ENCODE measurements at places on chromosomes 7 and 10.
A peak's percentile ranks its signal among the peaks of the same experiment; 100 is the strongest.

DNA sequence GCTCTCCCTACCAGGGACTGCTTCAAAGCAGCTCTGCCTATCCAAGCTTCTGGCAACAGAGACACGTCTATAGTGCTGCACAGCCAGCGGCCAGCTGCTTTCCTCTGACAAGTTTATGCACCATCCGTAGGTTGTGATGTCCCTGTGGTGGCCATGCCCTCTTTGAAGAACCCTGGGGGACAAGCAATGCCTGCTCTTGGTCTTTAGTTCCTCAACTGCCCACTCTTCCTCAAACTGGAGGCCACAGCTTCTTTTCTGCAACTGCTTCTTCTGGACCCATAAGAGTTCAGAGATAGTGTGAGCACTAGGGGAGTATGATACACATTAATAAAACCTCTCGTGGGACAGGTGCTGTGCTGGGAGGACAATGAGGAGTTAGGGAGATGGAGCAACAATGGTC lies 164.9 kb downstream of the ELMO1 start:
- no peak for DNase-seq

DNA sequence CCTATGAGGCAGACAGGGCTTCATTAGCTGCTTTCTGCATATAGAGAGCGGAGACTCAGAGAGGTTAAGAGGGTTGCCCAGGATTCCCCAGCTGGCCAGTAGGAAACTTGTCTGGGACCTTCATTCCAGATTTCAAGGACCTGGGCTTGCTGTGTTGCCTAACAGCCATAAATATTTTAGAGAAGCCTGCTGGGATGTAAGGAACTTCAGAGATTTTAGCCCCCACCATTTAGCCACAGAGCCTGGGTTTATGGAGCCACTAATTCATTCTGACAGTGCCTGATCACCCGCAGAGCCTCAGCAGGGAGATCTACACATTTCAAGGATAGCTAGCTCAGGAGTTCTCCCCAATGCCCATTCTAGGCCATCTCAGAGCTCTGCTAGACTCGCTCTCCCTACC lies 56.6 kb upstream of the TRUB1 start:
- no peak for DNase-seq

GRCh38 chr10:79335470-79336235 lies 11.6 kb upstream of the PPIF start:
- DNase-seq, result no peak

GRCh38 chr10:30093303-30093950 lies 34.0 kb upstream of the JCAD start:
- no peak for DNase-seq

GRCh38 chr7:20302891-20303290 lies 27.8 kb upstream of the ITGB8 start:
- no peak for DNase-seq

GRCh38 chr10:91590904-91591796 lies 41.7 kb downstream of the PPP1R3C start:
- DNase-seq, result peak; percentile 59

DNA sequence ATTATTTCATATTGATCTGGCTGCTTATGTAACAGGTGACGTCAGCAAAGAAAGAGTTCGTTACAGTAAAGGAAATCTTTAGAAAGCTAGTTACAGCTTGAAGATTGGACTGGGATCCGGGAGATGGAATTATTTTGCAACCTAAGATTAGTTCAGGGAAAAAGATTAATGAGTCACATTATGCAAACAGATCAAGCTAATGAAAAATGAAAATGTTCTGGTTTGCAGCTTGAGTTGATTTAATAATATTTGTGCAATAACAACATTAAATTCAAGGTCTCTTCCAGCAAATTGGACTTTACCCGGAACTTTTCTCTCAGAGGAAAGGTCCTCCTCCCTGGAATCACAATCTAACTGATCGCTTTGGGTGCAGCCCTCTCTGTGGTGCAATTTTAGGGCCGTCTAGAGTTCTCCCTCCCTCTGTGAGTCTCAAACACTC lies 119.5 kb downstream of the OTUD1 start:
- no peak for DNase-seq

- DNase-seq, result peak; percentile 9
Measured at GRCh38 chr10:35946556-35946955, 304.5 kb upstream of the FZD8 start.

DNA sequence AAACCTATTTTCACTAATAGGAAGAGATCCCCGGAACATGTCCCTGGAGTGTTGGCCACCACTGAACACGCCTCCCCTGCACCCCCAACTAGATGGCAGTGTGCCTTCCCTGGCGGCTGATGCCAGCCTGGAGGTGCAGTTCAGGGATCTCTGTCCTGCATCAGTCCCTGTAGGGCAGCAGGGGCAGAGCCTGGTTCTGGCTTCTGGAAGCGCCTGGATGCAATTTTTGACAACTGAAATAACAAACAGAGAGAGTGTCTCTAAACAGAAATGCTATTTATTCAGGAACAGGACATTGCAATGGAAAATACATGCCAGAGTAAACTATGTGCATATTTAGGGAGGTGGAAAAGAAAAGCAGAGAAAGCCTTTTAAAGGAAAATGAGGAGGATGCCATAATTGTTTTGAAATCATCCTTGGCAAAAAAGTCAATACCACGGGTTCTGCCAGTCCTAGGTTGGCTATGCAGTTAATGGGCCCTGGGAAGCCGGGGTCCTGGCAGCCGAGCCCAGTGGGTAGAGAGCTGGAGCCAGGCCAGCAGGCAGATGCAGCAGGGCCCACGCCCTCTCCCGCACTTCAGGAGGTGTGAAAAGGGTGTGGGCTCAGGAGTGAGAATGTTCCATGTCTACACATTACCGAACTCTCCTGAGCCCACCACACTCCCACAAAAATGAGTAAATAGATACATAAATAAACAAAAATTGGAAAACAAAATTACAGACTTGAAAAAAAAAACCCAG lies 18.5 kb downstream of the ANTXRL start:
- no peak for DNase-seq

DNA sequence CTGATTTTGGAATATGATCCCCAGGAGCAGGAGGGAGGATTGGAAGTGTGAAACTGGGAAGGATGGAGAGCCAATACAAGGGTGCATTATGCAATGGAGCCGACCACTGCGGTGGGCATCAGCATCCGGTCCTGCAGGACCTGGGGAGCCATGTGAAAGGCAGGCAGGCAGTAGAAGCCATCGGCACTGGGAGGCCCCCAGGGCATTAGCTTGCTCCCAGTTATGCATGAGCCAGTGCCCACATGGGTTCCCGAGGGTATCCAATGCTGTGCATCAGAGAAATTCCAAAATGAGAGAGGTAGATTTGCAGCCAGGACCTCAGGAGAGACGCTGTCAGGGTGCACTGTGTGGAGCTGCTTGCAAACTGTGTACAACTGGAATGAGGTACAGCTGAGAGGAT lies 8.7 kb upstream of the KCP start:
- no peak for DNase-seq

DNA sequence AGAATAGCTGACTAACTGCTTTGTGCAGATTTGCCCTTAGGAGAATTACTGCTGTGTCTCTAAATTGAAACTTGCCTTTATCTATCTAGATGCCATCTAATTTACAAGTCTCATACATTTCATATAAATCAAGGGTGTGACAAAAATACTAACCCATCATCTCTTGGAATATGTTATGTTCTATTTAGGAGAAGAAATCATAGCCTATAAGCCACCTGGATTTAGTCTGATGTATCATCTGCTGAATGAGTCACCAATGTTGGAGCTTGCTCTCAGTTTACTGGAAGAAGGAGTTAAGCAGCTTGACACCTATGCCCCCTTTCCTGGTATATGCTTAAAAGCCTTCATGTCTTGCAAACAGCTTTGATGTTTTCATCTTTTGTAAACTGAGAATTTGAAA lies 43.5 kb downstream of the NUP205 start:
- DNase-seq, result peak; percentile 10

DNA sequence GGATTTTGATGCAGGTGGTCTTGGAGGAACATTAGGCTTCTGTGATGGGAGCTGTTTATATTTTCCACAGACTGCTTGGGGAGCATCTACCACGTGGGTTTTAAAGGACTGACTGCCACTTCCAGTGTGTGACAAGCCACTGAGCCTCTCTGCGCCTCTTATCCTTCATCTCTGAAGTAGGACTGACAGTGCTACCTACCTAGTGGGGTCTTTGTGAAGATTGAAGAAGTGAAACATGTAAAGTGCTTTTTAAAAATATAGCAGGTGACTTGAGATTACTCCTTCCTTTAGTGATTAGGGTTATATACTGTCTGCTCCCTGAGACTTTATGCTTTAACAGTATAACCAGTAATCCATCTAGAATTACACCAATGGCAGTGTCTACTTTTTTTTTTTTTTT lies 29.9 kb downstream of the NKX2-3 start:
- DNase-seq, result no peak

GRCh38 chr10:124419635-124420034 lies 912 bp upstream of the OAT start:
- no peak for DNase-seq

DNA sequence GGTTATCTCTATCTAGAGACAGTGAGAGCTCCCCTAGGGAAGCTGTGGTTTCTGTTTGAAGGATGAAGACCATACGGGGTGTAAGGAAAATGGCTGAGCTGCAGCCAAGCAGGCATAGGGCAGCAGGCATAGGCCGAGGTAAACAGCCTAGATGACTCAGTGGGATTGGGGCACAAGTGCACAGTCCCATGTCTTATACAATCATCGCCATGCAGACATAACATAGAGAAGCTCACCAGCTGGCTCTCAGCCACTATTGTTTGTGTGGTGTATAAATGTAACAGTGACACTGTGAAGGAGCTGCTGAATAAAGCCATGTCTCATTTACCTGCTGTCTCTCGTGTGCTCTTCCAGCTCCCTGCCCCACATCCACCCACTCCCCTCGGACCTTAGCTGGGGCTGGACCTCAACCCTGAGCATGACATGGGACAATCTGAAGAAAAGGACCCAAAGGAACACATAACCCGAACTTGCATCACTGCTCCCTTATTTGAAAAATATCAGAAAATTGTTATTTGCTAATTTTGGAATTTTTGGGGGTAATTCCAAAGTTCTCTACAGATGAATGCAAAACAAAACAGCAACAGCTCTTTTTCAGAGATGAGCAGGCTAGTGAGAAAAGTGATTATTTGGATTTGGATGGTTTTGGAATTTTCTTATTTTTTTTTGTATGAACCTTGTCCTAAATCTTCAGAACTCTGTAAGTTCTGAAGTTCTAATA lies 582.7 kb downstream of the REEP3 start:
- DNase-seq, result no peak

- DNase-seq, result peak; percentile 78
Measured at GRCh38 chr10:94066411-94066810, 72.7 kb downstream of the PLCE1 start.

- DNase-seq, result peak; percentile 84
Measured at GRCh38 chr7:135274495-135275268, 41.0 kb downstream of the STRA8 start.

Data from astrocyte of the hippocampus (primary cell).